ENCODE measurements at places on chromosomes 7 and 10.

GRCh38 chr10:80471715-80472233 lies 17.7 kb downstream of the TSPAN14 start:
- no peak for DNase-seq

DNA sequence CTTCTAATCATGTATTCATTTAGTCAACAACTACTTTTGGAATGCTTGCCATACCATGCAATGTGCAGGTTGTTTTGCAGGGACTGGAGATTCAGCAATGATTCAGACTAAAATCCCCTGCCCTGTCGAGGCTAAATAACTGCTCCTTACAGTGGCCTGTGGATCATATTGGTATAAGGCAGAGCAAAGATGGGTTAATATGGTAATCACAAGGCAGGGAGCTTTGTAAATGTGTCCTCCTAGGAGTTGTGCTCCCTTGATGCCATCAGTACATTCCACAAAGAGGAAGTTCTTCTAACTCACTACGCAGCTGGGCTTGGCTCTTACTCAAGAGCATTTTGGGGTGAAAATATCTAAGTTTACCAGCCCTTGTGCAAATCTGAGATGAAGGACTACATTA lies 614 bp upstream of the IFIT2 start:
- no peak for DNase-seq

DNA sequence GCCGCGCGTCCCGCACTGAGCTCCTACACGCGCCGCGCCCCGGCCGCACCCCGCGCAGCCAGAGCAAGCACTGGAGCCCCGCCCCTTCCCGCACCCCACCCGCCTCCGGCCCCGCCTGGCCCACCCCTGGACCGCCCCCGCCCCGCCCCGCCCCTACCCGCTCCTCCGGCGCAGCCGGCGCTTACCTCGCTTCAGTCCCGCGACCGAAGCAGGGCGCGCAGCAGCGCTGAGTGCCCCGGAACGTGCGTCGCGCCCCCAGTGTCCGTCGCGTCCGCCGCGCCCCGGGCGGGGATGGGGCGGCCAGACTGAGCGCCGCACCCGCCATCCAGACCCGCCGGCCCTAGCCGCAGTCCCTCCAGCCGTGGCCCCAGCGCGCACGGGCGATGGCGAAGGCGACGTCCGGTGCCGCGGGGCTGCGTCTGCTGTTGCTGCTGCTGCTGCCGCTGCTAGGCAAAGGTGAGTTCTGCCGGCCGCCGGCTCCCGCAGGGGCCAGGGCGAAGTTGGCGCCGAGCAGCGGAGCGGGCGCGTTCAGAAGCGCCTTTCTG lies at the start of gene RET:
TSS of gene RET (plus strand) at position 194 of the 545 bp plus-strand sequence. CDS start at position 384, 190 bp downstream.
- peak; percentile 58 for DNase-seq

DNA sequence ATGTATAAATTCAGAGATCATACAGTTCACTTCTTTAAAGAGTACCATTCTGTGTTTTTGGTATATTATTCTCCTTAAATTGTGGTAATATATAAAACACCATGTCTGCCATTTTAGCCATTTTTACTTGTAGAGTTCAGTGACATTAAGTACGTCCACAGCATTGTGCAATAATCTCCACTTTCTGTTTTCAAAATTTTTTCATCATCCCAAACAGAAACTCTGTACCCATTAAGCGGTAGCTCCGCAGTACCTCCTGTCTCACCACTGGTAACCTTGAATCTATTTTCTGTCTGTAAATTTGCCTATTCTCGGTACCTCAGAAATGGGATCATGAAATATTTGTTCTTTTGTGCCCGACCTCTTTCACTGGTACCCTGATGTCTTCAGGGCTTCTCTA lies 60.3 kb downstream of the CAMK1D start:
- no peak for DNase-seq

DNA sequence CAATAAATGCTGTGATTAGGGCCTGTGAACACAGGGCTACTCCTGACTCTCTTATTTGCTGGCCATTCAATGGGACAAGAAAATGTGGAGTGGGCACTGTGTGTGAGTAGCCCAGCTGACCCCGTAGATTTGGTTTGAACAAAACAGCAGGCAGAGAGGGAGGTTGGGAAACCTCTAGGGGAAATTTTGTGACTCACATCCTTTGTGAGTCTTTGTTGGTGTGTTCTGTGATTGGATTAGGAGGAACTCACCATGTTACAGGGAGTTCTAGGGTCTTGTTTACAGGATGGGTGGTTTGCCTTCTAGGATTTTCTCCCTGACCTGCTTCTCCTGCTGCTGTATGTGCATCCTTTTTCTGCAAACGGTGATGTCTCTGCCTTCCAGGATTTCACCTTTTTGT lies 128.3 kb upstream of the MKI67 start:
- DNase-seq, result no peak

GRCh38 chr7:105429746-105430612 lies 41.3 kb upstream of the SRPK2 start:
- DNase-seq, result peak; percentile 14

DNA sequence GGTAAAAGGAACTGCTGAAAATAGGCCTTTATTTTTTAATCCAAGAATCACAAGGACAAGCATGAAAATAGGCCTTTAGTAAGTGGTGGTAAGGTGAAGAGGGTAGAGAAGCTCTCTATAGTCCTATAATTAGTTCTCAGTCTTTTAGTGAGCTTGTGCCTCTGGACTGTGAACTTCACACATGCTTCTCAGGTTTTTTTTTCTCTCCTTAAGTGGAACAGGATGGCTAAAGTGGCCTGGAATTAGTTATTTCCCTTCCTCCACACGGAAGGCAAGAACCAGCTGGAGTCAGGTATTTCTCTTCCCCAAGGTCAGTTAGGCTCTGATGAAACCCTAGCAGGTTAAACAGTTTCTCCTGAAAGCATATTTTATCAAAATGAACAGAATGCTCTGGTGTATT lies 203.0 kb upstream of the MINDY3 start:
- DNase-seq, result no peak

- DNase-seq, result no peak
Measured at GRCh38 chr7:47283497-47284131, 298.3 kb downstream of the TNS3 start.

DNA sequence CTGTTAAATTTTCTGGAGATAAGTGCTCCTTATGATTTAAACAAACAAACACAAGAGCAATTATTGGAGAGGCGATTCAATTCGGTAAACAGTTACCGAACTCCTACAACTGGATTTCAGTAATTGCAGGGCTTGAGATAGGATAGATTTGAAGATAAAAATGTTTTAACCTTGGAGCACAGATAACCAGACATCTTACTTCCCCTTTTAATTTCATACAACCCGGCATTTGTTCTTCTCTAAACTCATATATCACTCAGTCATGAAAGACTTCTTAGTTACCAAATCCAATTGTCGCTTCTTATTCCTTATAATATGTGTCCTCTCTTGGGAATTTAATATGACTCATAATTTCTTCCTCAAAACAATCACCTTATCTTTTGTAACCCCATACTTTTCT lies 235.9 kb upstream of the CSTF2T start:
- no peak for DNase-seq
